Activated CD4-positive, alpha-beta T cell treated with anti-CD3 and anti-CD28 coated beads, Interleukin-2, amount 50 U/mL, for 48 hours (primary cell): ENCODE measurements at places on chromosomes 6 and 20.

DNA sequence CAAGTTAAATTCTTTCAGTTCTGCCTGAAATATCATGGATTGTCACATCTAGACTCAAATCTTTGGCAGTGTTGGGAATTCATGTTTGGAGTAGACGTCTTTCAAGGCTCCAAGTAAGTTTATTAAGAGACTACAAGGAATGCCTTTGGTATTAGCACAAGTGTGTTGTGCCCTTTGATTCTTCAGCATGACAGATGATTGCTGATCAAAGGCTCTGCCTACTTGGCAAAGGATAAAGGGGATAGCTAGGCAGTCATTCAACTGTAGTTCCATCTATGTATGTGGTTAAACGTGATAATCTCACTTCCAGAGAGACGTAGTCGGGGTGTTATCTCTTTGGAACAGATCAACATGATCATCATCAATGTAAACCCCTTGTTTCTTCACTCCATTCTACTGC, 86.2 kb downstream of the SPTLC3 start:
- DNase-seq = no peak

DNA sequence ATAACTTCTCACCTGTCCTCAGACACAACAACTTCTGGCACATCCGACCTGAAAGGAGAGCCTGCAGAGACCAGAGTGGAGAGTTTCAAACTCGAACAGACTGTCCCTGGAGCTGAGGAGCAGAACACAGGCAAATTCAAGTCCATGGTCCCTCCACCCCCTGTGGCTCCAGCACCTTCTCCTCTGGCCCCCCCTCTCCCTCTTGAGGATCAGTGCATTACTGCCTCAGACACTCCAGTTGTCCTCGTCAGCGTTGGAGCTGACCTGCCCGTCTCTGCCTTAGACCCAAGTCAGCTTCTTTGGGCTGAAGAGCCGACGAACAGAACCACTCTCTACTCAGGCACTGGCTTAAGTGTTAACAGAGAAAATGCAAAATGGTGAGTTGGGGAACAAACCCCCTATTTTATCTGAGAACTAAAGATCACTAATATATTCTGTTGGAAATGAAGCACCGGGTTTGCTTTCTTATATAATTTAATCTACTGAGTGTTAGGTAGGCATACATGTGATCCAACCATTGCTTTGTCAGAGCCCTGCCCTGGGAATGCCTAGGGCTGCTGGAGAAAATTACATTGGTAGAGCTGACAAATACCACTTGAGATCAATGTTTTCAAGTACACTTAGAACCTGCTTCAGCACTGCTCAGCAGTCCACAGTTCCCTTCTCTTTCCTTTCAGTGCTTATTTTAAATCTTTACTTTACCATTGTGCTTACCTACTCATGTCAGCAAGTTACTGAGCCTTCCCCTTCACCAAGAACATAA, 77.5 kb upstream of the LTV1 start:
- DNase-seq = no peak

DNA sequence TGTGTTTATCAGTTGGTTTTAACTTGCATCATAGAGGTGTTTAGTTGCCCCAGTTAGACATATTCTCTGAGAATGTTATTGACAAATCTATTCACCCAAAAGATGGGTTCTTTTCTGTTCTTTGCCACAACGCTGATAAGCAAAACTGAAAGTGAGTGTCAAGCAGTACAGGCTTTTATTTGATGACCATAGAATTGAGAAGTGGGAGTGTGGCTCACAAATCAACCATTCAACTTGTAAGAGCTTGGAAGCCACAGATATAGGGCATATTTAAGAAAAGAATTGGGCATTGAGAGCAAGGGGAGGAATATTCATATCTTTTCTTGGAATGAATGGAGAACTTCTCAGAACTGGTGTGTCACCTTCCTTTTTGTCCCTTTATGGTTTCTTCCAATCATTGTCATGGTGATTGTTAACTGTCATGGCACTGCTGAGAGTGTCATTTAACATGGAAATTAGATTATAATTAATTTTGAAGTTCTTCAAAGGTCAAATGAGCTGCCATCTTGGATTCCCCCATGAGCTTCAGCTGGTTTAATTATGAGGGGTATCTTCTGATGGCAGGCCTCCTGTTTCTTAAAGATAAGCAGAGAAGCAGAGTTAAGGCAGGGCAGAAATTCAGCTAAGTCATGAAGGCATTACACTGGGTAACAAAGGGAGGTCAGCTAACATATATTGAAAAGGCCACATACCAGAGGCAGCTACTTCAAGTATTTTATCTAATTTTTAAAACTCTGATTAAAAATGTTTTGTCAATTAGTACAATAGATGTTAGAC, 254.0 kb upstream of the HTR1E start:
- DNase-seq = no peak

- DNase-seq = no peak
These were observed 254.3 kb downstream of the LMBRD1 start for GRCh38 chr6:69542494-69542893.

DNA sequence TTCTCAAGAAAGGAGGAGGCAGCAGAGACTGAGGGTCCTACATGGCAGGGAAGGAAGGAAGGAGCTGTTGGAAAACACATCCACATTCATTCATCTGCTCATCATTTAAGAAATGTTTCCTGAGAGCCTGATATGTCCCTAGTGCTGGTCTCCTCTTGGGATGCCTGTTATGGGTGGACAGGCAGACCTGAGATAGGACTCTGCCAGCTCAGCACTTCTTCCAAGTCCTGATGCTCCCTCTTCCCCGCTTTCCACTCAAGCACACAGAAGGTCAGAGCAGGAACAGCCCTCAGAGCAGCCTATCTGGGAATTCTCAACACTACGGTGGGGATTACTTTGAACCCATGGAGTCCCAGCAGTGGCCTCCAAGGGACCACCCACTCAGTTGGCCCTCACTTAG, 8.0 kb upstream of the SIRPD start:
- no peak for DNase-seq

DNA sequence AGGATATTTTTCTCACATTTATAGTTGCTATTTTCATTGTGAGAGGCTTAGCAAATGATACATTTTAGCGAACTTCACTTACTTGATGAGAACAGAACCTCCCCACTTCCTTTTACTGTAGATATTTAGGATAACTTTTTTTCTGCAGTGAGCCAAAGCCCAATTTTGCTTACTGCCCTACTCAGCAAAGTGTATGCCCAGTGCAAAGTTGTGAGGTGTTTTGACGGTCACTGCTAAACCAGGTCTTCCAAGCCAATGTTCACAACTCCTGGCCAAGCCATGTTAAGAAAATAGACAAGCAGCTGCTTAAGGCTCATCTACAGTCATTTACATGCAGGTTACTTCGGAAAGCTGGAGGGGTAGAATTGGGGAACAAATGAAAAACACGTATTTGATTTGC, 144.8 kb downstream of the ADGRG6 start:
- no peak for DNase-seq

GRCh38 chr6:14016432-14016831, 91.7 kb downstream of the RNF182 start:
- no peak for DNase-seq

DNA sequence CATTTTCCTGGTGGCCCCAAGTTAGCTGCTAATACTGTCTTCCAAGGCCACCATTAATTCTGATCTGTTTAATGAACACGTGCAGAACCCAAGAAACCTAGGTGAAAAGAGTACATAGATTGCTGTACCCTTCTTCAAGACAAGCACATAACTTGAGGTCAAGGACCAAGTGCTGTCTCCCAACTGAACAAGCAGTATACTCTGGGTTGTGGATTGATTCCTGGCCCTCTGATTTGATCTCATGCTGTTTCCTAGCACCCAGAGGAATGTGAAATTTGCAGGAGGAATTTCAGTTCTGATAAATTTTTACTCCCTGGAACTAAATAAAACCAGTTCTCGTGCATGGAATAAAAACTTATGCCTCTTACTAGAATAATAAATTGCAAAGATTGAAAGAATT, 75.6 kb downstream of the MTFR2 start:
- no peak for DNase-seq

- DNase-seq = peak; percentile 67
These were observed 590 bp downstream of the SLCO4A1 start for GRCh38 chr20:62642666-62643520.

DNA sequence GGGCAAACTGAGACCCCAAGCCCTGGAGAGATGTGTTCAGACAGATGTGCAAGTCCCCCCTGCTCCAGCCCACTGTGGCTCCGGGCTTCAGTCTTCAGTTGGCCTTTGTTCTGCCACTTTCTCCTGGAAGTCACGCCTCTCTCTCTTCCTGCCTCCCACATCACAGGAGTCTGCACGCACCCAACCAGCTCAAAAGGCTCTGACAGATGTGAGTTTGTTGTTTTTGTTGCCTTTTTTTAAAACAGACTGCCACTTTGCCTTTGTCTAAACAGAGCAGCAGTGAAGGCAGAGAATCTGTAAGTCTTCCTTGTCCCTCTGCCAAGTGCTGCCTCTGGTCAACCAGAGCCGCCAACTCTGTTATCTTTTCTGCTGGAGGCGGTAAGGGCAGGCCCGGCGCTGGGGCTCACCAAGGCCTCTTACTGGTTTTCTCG, 149.7 kb downstream of the TFAP2C start:
- no peak for DNase-seq
